Activated gamma-delta T cell treated with anti-CD3 and anti-CD28 coated beads, Interleukin-2, amount 50 U/mL, for 16 hours (primary cell): ENCODE measurements at places on chromosomes 12 and 14.

- no peak for DNase-seq
These were observed 75.2 kb upstream of the TMCC3 start for GRCh38 chr12:94725375-94726168.

GRCh38 chr12:26327975-26328644, 132.7 kb downstream of the SSPN start:
- no peak for DNase-seq

- no peak for DNase-seq
These were observed 327.2 kb downstream of the BTG1 start for GRCh38 chr12:91818227-91819131.

GRCh38 chr12:57325395-57325794, 74.4 kb upstream of the STAC3 start:
- DNase-seq: no peak

GRCh38 chr14:29462321-29462720, 465.3 kb downstream of the PRKD1 start:
- no peak for DNase-seq

DNA sequence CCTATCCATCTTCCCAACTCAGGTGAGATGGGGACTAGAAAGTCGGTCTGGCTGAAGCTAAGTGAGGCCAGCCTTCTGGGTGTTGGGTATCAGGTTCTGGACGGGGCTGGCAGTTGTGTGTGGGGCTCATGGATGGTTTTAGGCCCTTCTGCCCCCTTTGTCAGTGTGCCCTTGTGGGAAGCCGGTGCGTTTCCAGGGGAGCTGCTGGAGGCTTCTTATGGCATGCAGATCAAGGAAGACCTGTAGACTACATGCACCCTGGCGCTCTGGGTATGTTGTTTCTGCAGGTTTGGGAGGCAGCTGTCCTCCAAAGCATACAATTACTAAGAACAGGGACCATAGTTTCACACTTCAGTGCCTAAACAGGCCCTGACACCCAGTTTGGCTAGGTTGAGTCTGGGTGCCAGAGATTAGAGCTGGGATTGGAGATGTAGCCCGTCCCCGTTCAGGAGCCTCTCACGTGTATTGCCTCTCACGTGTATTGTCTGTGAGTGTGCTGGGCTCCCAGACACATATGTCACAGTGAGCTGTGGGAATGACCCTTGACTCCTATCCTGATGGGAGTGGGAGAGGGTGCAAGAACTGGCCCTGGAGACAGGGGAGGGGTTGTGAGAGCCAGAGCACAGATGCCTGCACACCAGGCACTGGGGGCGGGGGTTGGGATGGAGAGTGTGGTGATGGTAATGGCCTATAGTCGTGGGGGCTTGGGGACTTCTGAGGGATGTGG, 84.4 kb downstream of the SLC25A47 start:
- DNase-seq: no peak

DNA sequence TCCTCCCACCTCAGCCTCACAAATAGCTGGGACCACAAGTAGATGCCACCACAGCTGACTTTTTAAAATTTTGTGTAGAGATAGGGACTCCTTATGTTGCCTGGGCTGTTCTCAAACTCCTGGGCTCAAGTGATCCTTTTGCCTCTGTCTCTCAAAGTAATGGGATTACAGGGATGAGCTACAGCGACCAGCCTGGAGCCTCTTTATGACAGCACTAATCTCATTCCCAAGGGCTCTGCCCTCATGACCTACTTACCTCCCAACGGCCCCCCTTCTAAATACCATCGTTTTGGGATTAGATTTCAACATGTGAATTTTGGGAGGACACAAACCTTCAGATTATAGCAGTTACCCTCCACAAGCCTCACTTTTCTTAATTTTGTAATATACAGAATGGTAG, 150.6 kb upstream of the FUT8 start:
- DNase-seq: no peak

GRCh38 chr12:93134893-93135285, 205.8 kb upstream of the EEA1 start:
- DNase-seq: no peak

- DNase-seq: no peak
These were observed 22.4 kb upstream of the MARK3 start for GRCh38 chr14:103362780-103363179.

DNA sequence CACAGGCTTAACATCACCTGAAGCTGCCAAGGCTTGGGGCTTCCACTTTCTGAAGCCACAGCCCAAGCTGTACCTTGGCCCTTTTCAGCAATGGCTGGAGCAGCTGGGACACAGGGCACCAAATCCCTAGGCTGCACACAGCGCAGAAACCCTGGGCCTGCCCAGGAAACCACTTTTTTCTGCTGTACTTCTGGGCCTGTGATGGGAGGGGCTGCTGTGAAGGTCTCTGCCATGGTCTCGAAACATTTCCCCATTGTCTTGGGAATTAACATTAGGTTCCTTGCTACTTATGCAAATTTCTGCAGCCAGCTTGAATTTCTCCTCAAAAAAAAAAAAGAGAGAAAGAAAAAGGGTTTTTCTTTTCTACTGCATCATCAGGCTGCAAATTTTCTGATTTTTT, 219.1 kb downstream of the RPL10L start:
- DNase-seq: no peak

- DNase-seq: no peak
These were observed 107.6 kb downstream of the GTF2A1 start for GRCh38 chr14:81113176-81113575.
